ENCODE measurements at places on chromosomes 13 and 19.

DNA sequence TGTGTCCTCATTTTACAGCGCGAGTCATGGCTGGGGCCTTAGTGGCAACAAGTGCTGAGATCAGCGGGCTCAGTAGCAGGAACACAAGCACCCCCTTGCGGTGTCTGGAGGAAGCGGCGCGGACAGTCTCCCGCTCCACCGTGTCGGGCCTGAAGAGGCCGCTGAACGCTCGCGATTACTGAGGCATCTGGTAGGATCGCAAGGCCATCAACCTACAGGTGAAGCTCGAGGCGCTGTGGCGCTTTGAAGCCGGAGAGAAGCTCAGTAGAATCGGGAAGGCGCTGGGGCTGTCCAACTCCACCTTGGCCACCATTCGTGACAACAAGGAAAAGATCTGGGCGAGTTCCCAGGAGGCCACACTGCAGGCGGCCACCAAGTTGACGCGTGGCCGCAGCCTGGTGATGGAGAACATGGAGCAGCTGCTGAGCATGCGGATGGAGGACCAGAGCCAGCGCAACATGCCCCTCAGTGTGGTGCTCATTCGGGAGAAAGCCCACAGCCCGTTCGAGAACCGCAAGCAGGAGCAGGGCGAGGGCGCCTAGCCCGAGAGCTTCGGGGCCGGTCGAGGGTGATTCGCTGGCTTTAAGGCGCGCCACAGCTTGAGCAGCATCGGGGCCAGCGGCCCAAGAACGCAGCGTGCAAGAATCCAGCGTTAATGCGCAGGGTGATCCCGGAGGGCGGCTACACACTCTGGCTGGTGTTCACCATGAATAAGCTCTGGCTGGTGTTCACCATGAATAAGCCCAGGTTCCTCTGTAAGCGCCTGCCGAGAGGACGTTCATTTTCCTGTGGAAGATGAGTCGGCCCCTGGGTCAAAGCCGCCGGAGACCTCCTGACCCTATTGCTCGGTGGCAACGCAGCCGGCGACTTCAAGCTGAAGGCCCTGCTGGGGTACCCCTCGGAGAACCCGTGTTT, 8.3 kb upstream of the MZF1 start:
- peak; percentile 80 for DNase-seq

- DNase-seq = peak; percentile 53
Observed at GRCh38 chr19:12757544-12758274, 6.1 kb downstream of the BEST2 start.

GRCh38 chr19:2381148-2381820, 21.2 kb downstream of the TMPRSS9 start:
- no peak for DNase-seq

DNA sequence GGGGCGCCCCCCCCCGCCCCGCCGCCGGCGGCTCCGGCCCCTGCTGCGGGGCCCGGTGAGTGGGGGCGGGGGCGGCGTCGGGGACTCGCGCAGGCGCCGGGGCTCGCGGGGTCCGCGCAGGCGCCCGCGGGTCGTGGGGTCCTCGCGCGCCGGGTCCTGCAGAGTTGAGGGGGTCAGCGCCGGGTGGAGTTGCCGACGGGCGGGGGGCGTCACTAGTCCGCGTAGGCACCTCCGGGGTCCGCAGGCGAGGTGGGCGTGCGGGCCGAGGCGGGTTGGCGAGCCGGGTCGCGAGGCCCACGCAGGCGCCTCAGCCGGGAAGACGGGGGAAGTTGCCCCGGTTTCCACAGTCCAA, 365 bp downstream of the PPP6R1 start:
- peak; percentile 40 for DNase-seq

DNA sequence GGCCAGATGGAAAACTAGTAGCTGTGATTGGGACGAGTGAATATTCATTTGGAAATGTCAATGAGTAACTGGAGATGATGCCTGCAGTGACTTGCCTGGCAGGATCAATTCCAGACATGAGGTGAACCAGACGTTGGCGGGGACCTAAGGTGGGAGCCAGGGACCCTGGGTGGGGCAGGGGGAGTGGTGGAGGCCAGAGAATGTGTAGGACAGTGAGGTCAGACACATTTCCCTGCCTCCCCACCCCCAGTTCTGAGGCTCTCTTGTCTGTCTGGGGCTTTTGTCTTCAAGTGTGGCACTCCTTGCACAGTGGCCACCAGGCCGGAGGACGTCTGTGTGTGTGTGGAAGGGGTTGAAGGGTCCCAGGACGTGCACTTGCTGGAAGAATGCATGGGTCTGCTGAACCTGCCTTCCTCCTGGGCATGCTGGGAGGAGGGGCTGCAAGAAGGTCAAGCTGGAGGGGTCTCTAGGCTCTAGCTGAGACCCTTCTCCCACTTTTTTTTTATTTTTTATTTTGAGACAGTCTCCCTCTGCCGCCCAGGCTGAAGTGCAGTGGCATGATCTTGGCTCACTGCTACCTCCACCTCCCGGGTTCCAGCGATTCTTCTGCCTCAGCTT, 51.6 kb downstream of the CHST8 start:
- no peak for DNase-seq

DNA sequence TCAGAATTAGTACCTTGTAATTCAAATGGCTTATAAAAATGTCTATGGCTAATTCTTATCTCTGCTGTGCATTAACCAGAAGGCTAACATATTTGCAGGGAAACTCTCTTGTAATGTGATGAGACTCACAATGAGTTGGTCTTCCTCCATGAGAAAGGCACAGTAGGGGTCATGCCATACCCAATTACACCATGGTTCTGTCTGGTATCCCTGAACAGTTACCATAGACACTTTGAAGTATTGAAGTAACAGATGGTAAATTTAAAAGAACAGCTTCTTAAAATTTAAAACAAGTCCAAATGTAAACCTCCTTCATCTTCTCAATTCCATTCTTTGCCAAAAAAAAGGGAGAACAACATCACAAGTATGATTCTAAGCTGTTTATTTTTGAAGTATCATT, 22.6 kb upstream of the SLAIN1 start:
- no peak for DNase-seq

DNA sequence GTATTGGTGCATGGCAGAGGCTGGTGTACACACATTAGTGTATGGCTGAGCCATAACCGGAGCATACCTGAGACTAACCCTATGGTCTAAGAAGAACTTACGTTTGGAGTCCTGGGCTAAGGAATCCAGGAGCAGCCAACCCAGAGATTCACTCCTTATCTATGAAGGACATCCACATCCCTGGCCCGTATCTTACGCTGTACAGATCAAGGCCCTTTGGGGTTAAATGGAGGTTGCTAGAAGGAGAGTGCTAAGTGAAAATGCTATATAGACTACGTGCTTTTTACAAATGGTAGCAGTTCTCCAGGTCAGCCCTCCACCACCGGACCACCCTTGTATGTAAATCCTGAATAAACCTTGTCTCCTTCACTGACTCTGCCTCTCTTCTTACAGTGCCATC, 1.9 kb upstream of the SUGT1 start:
- no peak for DNase-seq

DNA sequence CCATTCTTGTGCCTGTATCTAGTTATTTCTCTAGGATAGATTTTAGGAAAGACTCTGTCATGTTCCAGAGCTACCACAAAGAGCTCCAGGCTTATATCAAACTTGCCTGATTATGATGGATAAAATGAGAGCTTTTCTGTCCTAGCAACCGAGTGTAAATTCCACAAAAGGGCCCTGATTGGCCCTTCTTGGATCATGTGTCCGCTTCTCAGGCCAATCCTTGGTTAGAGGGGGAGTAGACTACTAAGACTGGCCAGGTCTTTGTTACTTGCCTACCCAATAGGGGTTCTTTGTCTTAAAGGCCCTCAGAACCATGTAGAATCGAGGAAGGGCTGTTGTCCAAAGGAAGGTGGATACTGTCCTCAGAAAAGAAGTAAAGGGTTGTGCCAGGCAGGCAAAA, 2.4 kb downstream of the DHX34 start:
- no peak for DNase-seq

DNA sequence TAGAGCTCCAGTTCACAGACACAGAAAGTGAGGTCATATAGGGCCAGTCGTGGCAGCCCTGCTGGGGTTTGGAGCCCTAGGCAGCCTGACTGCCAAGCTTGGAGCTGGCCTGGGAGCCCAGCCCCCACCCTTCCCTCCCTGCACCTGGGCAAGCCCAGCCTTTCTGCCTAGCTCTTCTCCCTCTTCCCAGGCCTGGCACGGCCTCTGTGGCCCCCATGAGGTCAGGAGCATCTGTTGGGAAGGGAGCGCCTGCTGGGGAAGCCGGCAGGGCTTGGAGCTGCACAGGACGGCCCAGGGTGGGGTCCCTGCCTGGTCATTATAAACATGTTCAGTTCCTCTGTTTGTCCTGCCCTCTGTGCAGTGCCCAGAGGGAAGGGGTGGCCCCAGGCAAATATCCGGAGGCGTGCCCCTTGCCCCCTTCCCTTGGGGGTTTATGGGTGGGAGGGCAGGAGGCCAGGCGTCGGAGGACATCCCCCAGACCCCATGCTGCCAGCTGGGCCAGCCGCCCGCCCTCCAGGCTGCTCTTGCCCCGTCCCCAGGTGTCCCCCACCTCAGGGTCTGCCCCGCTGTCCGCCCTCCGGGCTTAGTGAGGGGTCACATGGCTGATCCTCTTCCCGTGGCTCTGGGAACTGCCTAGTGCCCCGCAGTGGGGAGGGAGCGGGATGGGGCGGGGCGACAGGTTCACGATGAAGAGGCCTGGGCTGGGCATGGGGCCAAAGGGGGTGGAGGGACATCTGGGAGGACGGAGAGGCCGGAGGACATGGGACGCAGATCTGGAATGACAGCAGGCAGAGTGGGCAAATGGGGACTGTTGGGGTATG, 30.0 kb upstream of the NCCRP1 start:
- no peak for DNase-seq

DNA sequence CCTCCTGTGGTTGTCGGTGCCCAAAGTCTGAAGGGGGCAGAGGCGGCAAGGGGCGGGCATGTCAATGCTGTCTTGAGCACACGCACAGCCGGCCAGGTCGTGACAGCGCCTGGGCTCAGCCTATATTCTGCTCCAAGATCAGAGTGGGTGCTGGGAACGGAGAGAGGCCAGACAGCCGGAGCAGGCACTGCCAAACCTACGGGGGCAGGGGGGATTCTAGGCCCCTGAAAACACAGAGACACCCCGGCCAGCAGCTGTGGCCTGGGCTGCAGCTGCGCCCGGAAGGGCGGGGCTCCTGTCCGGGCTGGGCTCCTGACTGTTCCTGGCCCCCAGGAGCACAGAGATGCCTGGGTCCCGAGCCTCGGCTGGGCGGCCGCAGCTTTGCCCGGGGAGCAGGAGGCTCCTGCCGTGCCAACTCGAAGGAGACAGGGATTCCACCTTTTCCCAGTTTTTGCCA, 2662.9 kb upstream of the PCDH20 start:
- no peak for DNase-seq

- no peak for DNase-seq
Observed at GRCh38 chr19:13024951-13025697, 29.8 kb downstream of the NFIX start.

DNA sequence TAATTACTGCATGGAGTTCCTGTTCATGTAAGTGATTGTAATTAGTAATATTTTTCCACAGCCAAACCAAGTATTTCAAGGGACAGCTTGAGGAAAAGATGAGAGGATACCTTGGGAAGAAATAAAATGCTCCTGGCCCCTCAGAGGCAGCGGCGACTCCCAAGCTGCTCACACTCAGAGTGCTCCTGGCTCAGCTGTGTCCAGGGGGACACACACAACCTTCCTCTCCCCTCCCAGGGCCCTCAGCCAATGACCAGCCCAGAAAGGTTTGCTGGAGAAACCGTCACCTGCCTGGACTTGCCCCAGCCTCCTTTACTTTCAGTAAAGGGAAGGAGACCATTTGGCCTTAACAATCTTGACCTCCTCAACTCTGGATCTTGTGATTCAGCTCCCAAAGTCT, 51.1 kb downstream of the CRYL1 start:
- DNase-seq = no peak

GRCh38 chr19:5891938-5892771, 11.4 kb downstream of the NDUFA11 start:
- DNase-seq = no peak

- DNase-seq = no peak
Observed at GRCh38 chr13:50612717-50613116, 230.8 kb downstream of the DLEU7 start.

DNA sequence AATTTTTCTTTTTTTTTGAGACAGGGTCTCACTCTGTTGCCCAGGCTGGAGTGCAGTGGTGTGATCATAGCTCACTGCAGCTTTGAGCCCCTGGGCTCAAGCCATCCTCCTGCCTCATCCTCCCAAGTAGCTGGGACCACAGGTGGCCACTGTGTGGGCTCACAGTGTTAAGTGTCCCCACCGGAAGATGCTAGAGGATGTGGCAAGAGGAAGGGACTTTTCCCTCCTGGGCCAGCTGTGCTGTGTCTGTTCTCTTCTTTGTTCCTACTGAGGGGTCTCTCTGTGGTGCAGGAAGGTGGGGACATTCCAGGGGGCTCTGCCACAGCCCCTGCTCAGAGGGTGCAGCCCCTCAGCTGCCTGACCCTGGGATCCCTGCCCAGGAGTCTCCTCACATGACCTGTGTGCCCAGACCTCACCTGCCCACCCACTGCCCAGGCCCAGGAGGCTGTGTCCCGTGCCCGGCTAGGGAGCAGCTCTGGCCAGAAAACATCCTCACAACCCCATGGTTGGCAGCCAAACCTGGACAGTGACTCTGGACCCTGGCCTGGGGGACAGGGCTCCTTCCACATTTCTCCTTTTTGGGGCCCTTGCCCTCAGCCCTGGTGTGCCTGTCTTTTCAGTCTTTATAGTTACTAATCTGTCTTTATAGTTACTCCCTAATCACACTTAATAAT, 14.4 kb upstream of the ANKRD10 start:
- no peak for DNase-seq

GRCh38 chr19:37593996-37594303, 642 bp downstream of the ZNF571 start:
- no peak for DNase-seq

- DNase-seq = no peak
Observed at GRCh38 chr13:110698689-110699088, 7.2 kb downstream of the CARS2 start.

GRCh38 chr13:79194272-79194671, 211.8 kb downstream of the RBM26 start:
- no peak for DNase-seq

GRCh38 chr13:65679240-65679639, 1550.9 kb downstream of the PCDH9 start:
- no peak for DNase-seq

DNA sequence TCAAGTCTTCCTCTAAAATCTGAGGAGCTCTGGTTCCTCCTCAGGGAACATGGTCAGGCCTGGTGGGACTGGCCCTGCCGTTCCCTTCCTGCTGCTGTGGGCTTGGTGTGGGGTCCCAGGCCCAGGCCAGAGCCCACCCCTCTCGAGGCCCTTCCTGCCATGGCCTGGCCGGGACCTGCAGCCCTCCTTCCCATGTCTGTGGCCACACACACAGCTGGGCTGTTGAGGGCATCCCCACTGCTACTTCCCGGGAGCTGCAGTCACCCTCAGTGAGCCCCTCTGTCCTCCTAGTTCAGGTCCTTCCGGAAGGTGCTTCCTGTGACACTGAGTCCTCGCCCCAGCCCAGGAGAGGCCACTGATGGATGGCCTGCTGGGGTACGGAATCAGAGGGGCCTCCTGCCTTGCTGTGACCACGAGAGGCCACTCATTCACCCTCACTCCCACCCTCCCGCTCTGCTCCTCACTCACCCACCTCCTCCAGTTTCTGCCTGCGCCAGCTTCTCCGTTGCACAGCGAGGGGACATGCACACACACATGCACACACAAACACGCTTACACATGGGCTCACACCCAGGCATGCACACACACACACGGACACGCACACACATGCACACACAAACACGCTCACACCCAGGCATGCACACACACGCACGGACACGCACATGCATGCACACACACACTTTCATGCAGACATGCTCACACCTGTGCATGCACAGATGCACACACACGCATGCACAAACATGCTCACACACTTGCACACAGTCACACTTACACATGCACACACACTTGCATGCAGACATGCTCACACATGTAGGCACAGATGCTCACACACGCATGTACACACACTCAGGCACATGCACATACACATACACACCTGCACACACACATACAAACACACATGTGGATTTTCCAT, 7.3 kb upstream of the MCF2L start:
- no peak for DNase-seq

Data from activated T-helper 9 cell treated with anti-CD3 and anti-CD28 coated beads, Interleukin-2, amount 50 U/mL, for 16 hours (primary cell).